ENCODE measurements at places on chromosomes 11 and 22.
A peak's percentile ranks its signal among the peaks of the same experiment; 100 is the strongest.

DNA sequence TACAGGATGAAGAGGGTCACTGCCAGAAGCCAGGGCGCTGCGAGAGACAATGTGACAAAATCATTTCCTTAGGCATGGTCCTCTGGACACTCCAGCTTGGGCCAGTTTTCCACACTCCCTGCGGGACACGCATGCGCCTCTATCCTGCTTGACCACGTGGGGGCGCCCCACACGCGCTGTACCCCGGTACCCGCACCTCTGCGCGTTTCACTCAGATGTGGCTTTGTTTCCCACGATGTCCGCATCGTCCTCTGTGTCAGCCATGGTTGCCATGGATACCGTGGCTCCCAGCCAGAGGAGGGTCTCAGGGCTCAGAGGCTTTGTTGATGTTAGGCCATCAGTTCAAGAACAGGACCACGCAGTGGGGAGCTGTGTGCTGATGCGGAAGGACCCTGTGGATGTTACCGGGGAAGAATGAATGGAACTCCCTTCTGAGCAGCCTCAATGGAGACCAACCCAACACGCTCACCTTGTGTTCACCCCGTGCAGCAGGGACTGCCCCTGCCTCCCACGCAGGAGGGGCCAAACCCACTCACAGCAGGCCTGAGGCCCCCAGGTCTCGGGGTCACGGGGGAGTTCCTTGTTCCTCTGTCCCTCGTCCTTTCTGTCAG, 101.1 kb upstream of the SLC22A12 start:
- DNase-seq: peak; percentile 39

DNA sequence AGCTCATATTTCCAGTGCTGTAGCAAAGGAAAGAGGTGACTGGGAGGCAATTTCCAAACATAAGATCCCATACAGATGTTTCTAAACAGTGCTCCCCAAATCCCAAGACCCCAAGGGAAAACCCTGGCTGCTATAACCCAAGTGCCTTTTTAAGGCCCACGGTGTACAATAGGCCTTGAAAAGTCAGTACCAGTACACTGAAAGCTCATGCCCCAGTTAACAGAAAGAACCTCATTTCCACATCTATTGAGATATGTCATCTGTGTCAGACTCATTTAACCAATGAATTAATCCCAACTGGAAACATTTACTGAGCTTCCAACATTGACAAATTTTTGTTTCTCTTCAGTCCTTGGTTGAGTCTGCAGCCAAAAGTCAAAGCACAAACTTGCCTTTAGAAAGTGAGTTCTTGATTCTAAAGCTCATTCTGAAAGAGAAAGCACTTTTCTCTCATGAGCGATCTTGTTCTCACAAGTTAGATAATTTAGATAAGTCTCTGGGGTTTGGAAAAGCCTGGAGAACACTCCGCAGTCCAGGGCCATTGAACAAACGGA, 239.8 kb upstream of the ARHGAP20 start:
- no peak for DNase-seq

DNA sequence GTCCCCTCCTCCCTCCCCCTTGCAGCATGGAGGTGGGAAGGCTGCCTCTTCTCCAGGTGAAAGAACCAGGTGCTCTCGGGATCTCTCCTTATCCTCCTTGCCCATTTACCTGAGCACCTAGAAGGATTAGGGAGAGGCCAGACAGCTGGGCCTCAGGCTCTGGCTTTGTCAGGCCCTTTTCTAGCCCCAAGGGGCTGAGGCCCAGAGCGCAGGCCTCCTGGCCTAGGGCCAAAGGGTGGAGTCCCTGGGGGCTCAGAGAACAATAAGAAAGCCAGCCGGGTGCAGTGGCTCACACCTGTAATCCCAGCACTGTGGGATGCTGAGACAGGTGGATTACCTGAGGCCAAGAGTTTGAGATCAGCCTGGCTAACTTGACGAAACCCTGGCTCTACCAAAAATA, 5.4 kb upstream of the TTLL1 start:
- DNase-seq: peak; percentile 54

- no peak for DNase-seq
Measured at GRCh38 chr22:45094825-45095224, 68.9 kb upstream of the NUP50 start.
